ENCODE measurements at places on chromosomes 3 and 15. TPM values are rescaled to one million over a fixed set of nuclear protein-coding genes. Genes with fewer than 3 reads are reported as not detected.

The CORO2B gene
- total RNA-seq = not detected

The CPNE9 gene
- total RNA-seq = 1.1 TPM

The NPAP1 gene
- total RNA-seq = not detected

- no peak for DNase-seq
These were observed 6.9 kb downstream of the AADACL2 start for GRCh38 chr3:151740581-151740980.

DNA sequence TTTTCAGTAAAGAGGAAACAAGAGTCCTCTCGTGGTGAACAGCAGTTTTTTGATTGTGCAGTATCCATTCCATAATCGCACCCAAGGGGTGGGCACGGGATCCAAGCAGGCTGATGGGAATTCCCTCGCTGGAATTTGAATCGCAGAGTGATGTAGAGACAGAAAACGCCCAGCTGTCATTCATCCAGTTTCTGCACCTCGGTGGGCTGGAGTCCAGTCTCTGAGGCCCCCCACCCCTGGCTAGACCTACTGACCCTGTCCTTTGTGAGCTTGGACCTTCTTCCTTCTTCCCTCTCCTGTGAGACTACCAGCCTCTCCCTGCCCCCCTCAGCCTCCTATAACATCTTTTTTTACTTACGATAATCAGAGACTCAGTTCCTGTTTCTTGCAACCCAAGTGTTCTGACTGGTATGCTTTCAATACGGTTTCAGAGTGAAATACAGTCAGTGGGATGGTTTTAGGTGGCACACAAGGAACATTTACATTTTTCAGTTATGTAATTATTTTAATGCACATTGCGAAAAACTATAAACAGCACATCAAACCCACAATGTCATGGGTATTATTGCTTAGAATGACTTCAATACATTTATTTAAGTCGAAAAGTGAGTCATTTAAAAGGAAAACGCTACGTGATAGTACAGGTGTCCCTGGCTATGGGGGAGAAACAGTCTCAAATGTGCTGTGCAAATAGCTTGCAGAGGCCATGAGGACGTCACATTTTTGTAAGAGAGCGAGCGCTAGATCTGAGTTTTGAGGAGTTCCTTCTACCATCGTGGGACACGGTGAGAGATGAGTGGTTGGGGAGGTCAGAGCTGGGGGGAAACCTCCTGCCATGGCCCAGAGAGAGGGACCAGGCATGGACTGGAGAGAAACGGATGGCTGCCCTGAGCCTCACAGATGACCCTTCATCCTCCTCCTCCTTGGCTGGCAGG is 37.5 kb upstream of the CHST2 start:
- no peak for DNase-seq

- no peak for DNase-seq
These were observed 199.7 kb downstream of the UACA start for GRCh38 chr15:70563561-70564095.

GRCh38 chr3:111548756-111549155 is 6.8 kb downstream of the CD96 start:
- DNase-seq = no peak

DNA sequence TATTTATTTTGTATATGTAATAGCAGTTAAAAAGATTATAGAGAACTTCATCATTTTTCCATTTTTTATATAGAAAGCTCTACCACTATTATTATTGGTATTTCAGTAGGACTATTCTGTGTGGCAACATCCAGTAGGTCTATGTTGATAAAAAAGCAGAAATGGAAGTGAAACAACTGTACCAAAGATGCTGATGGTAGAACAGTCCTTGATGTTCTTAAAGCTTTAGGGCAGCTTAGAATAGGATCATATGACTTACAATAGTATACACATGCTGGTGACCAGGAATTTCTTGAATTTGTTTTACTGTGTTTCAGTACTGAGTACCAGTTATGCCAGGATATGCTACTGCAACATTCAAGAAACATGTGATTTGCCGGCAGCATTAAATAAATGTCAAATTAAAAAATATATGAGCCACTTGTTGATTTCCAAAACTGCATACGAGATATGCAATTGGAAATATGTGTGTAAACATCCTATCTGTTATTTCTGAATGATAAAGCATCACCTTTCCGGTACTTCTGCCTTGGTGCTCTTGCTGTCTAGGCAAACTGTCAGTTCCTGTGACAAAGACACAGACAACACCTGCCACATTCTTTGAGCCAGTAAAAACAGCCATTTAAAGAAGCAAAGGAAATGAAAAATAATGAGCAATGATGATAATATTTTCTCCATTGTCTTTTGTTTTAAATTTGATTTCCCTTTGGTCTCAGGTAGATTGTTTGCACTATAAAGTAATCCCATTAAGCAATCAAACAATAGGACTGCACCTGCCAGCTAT is 649.2 kb downstream of the ZPLD1 start:
- no peak for DNase-seq

- no peak for DNase-seq
These were observed 402.1 kb downstream of the CADM2 start for GRCh38 chr3:85360742-85361387.

Data from activated naive CD8-positive, alpha-beta T cell treated with anti-CD3 and anti-CD28 coated beads, Interleukin-2, amount 10 ng/mL, durations not matched to agents 7 days and 5 days (primary cell).